ENCODE measurements at places on chromosomes 1 and 21. TPM values are rescaled to one million over a fixed set of nuclear protein-coding genes. Genes with fewer than 3 reads are reported as not detected.

SLC35D1 gene
- total RNA-seq: 2.7 TPM

FCN3 gene
- total RNA-seq: not detected

TUT4 gene
- total RNA-seq: 70.8 TPM

PRDM16 gene
- 0.07 TPM for total RNA-seq

TBX19 gene
- total RNA-seq: 0.78 TPM

DMRTA2 gene
- total RNA-seq: 0.42 TPM

SPATA21 gene
- not detected for total RNA-seq

SLC35E2B gene
- total RNA-seq: 151 TPM

LAX1 gene
- total RNA-seq: not detected

DNASE2B gene
- not detected for total RNA-seq
